ENCODE measurements at places on chromosomes 5 and 9.

GRCh38 chr5:78718824-78719223 is 70.3 kb upstream of the LHFPL2 start:
- DNase-seq = no peak

GRCh38 chr9:135779571-135779970 is 77.6 kb downstream of the KCNT1 start:
- no peak for DNase-seq

- DNase-seq = no peak
Observed at GRCh38 chr9:106974341-106974740, 111.4 kb downstream of the ZNF462 start.

- DNase-seq = no peak
Observed at GRCh38 chr5:32098291-32098690, 75.8 kb downstream of the GOLPH3 start.

DNA sequence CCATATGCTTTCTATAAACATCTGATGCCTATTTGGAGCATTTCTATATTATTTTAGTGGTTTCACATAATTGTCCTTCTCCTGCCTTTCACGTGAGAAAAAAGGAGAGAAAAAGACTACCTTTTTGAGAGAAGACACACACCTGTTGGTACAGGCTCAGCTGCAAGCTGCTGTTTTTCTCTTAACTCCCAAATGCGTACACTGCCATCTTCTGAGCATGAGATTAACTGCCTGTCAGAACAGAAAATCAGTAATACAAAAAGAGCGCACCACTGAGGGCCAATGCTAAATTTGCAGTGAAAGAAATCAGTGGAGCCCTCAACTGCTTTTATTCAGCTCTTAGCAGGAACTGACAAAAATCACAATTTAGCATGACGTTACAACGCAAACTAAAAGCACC is 54.9 kb downstream of the WDR41 start:
- no peak for DNase-seq

DNA sequence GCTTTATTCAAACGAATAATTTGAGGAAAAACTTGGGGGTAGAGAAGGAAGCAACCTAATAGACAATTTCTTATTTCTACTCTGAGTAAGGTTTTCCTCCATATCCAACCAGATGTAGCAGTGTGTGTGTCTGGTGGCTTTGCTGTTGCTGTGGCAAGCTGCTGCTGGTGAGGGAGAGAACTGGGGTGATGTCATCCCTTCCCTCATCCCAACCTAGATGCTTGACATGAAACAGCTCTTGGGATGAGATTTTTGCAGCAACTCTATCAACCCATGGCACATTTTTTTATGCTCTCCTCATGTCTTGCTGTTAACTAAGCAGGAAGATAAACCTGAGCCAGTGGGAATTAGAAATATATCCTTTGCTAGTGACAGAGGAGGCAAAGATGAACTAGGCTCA is 135.8 kb downstream of the PCSK1 start:
- no peak for DNase-seq

- no peak for DNase-seq
Observed at GRCh38 chr5:1785984-1786383, 13.7 kb downstream of the MRPL36 start.

GRCh38 chr9:101787891-101788290 is 49.4 kb upstream of the GRIN3A start:
- DNase-seq = no peak
